ENCODE measurements at places on chromosomes 1 and 21.

GRCh38 chr1:38076038-38076437, 29.4 kb upstream of the POU3F1 start:
- H3K4me1 ChIP-seq = no peaks in the 10 kb centered on the region
- no peak overlapping the region for H3K27ac ChIP-seq
- H3K27me3 ChIP-seq = peaks cover 58% of the 10 kb centered on the region

DNA sequence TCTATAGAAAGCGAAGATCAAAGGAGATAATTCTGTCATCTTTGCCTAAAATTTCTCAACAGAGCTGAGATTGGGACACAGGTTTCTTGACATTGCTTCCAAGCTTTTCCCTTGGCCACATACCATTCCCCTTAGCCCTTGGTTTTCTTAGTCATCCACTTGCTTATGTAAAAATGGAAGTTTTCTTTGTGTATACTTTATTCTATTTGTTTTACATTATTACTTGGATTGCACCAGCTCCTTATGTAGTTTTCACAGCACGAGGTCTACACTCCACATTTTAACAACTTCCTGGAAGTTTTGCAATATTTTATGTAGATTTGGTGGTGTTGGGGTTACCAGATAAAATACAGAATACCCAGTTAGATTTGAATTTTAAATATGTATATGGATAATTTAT, 129.8 kb downstream of the PLA2G4A start:
- H3K4me3 ChIP-seq = no peak overlapping the region
- H3K4me1 ChIP-seq = no peaks in the 10 kb centered on the region
- DNase-seq = no peak
- no peak overlapping the region for H3K27ac ChIP-seq

- H3K36me3 ChIP-seq = no peaks in the 10 kb centered on the region
- no peak for DNase-seq
- H3K27me3 ChIP-seq = no peaks in the 10 kb centered on the region
- H3K4me1 ChIP-seq = peaks cover 42% of the 10 kb centered on the region
- peak overlapping the region; percentile 69 for H3K27ac ChIP-seq
- H3K4me3 ChIP-seq = no peak overlapping the region
Measured at GRCh38 chr1:244963231-244963826, 99.0 kb upstream of the HNRNPU start.

DNA sequence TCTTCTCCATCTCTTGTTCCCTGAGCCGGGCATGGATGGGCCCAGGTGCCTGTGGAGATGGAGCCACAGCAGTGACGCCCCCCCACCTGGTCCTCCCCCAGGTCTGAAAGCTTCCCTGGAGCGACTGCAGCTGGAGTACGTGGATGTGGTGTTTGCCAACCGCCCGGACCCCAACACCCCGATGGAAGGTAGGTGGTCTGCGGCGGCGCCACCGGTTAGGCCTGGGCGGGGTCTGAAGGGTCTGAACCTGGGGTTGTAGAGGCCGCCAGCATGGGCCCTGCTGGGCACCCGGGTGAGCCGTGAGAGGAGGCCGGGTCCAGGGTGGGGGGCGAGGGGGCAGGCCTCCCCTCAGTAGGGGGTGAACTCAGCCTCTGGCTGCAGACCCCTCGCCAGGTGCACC, 44.6 kb downstream of the KCNAB2 start:
- H3K27ac ChIP-seq = no peak overlapping the region
- no peak for DNase-seq
- no peak overlapping the region for H3K4me3 ChIP-seq

DNA sequence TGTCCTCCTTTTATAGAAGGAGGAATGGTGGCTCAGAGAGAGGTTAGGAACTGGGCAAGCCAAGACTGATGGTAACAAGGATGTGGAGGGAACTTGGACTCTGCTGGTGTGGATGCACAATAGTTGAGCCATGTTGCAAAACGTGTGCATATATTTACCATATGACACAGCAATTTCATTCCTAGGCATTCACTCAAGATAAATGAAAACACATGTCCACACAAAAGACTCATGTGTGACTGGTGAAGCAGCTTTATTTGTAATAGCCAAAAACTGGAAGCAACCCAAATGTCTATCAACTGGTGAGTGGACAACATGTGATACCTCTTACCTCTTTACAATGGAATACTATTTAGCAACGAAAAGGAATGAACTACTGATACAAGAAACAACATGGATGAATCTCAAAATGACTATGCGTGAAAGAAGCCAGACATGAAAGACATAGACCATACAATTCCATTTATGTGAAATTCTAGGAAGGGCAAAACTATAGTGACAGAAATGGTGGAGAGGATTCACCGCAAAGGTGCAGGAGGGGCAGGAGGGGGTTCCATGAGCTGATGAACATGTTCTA, 36.2 kb downstream of the CAMK2N1 start:
- no peaks in the 10 kb centered on the region for H3K4me1 ChIP-seq
- DNase-seq = no peak
- H3K36me3 ChIP-seq = no peaks in the 10 kb centered on the region
- peaks cover 69% of the 10 kb centered on the region for H3K27me3 ChIP-seq
- H3K27ac ChIP-seq = no peak overlapping the region

DNA sequence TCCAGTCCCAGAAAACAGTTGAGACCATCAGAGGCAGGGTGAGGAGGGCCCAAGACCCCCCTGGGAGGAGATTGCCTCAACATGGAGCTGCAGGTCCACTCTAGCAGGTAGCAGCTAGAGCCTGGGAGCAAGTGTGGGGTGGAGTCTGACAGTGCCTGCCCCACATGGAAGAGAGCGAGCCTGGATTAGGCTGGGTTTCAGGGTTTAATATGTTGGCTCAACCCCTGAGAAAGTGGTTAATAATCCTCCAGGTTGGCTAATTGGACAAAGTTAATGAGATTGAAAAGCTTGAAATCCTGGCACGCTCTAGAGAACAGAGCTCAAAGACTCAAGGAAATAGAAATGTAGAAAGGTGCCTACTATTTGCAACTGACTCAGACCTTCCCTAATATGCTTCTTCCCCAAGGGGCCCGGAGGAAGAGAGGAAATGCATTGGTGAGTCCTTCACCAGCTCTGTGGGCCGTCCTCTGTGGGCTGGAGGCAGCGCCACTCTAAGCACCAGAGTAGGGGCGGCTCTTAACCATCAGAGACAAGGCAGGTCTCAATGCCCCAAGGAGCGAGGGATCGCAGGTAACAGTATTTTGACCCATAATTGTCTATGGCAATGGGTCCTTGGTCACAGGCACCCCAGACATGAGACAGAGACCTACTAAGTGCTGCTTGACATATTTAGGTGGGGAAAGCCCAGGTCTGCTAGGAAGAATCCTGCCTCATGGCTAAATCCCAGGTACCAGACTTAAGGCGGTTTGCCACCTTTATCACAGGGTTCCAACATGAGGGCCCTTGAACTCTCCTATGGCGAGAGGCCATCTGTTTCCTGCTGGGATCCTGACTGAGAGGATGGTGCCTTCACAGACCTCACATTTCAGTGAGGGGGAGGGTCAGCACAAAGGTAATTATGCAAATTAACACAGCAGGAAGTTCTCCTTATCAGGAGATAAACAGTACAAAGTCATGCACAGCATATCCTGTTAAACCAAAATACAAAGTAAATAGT, 33.8 kb downstream of the RSPH1 start:
- no peak overlapping the region for H3K27ac ChIP-seq
- H3K36me3 ChIP-seq = no peaks in the 10 kb centered on the region
- H3K4me1 ChIP-seq = peaks cover 2% of the 10 kb centered on the region
- H3K27me3 ChIP-seq = peaks cover 4% of the 10 kb centered on the region
- H3K4me3 ChIP-seq = no peak overlapping the region

DNA sequence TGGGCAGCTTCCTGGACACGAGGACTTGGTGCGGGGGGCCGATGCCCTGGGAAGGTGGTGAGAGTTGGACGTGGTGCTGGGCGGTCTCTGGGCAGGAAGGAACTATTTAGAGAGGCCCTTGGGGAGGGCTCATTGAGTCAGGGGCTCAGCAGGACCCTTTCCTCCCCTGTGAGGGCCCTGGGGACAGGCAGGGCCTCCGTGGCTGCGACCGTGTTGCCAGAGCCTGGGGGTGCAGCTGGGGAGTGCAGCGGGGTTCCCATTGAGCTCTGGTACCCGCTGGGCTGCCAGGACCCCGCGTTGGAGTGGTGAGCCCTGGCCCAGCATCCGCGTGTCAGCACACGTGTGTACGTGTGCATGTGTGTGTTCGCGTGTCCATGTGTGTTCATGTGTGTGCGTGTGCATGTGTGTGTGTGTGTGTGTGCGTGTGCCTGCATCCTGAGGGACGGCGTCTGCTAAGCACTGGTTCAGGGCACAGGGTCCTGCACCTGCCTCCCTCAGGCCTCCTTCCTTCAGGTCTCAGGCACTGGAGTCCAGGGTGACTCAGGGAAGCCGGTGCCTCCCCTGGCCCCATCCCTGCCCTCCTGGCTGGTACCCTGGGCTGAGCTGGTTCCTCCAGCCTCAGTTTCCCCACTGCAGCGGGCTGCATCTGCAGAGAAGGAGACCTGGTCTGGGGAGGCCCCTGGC, 10.7 kb downstream of the RNF223 start:
- no peaks in the 10 kb centered on the region for H3K36me3 ChIP-seq
- no peak overlapping the region for H3K27ac ChIP-seq
- no peak for DNase-seq
- no peak overlapping the region for H3K4me3 ChIP-seq
- peaks cover 32% of the 10 kb centered on the region for H3K4me1 ChIP-seq
- H3K27me3 ChIP-seq = peaks cover 92% of the 10 kb centered on the region

GRCh38 chr21:43689556-43690337, 29.2 kb upstream of the PDXK start:
- peaks cover 16% of the 10 kb centered on the region for H3K4me1 ChIP-seq
- no peak overlapping the region for H3K27ac ChIP-seq
- no peak overlapping the region for H3K4me3 ChIP-seq
- H3K27me3 ChIP-seq = no peaks in the 10 kb centered on the region

DNA sequence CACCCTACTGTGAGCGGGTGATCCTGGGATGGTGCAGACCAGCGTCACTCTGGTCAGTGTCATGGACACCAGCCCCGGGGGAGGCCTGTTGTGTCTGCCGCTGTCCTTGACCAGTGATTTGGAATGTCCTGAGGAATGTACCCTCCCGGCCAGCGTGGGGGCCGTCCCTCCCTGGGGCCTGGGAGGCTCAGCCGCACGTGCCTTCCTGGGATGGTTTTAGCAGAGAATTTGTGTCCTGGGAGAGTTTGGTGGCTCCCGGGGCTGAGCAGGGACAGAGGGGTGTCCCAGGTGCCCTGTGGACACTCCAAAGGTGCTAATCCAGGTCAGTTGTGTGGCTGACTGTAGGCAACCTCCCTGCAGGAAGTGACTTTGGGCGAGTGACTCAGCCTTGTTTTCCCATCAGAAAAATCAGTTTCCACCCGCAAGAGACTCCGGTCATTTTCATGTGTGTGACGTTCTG, 6.2 kb downstream of the ARHGEF16 start:
- H3K27me3 ChIP-seq = no peaks in the 10 kb centered on the region
- H3K27ac ChIP-seq = peak overlapping the region; percentile 64
- peaks cover 50% of the 10 kb centered on the region for H3K4me1 ChIP-seq
- H3K4me3 ChIP-seq = no peak overlapping the region

GRCh38 chr1:61941794-61942193, 199.5 kb downstream of the PATJ start:
- no peak overlapping the region for H3K4me3 ChIP-seq
- no peak for DNase-seq
- no peaks in the 10 kb centered on the region for H3K4me1 ChIP-seq
- no peaks in the 10 kb centered on the region for H3K27me3 ChIP-seq

DNA sequence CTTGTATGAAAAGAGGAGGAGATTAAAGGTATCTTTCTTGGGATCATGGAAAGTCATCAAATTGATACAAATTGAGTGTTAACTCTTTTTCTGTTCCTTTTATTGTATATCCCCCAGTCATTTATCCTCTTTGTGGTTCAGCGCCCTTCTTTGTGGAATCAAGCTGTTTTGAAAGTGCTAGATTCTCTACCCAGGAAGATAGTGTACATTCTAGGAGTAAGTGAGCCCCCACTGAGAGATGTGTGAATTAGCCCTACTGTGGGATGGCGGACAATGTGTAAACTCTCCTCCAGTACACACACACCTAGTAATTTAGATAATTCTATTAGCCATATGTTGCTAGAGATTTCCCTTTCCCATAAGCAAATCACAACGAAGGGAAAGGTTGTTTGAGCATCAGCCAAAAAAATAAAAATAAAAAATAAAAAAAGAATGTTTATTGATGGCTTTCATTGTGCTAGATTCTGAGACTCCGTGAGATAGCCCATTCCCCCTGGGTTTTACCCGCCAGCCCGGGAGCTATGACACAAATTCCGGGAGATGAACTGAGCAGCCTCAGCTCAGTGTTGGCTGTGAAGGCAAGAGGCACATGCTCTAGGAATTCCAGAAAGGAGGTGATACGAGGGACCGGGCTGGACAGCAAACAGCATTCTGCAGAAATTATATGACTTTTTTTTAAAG, 378.4 kb upstream of the RUNX1 start:
- no peak overlapping the region for H3K27ac ChIP-seq
- no peak overlapping the region for H3K4me3 ChIP-seq
- peaks cover 51% of the 10 kb centered on the region for H3K27me3 ChIP-seq
- no peaks in the 10 kb centered on the region for H3K36me3 ChIP-seq
